ENCODE measurements at places on chromosomes 5 and 9. TPM values are rescaled to one million over a fixed set of nuclear protein-coding genes. Genes with fewer than 3 reads are reported as not detected.

IFNA14 gene
- not detected for total RNA-seq

ZNF483 gene
- total RNA-seq, result 65.7 TPM

CCNJL gene
- total RNA-seq, result 2.5 TPM

PCDHGB3 gene
- 9.2 TPM for total RNA-seq

GKAP1 gene
- total RNA-seq, result 18.5 TPM

ZFP2 gene
- 7.6 TPM for total RNA-seq

CCDC180 gene
- 16.1 TPM for total RNA-seq

GRIA1 gene
- 141 TPM for total RNA-seq

SPATA31E1 gene
- not detected for total RNA-seq

PCDHGA6 gene
- 11.3 TPM for total RNA-seq

PGM5 gene
- total RNA-seq, result 3.2 TPM

TRIM36 gene
- 102 TPM for total RNA-seq

MTREX gene
- total RNA-seq, result 107 TPM

PDE6A gene
- total RNA-seq, result not detected

NMUR2 gene
- not detected for total RNA-seq

NUTM2F gene
- total RNA-seq, result not detected

OLFM1 gene
- 347 TPM for total RNA-seq

SEMA6A gene
- 59.1 TPM for total RNA-seq

SHLD3 gene
- total RNA-seq, result 10.8 TPM
